ENCODE measurements at places on chromosomes 4 and X. TPM values are rescaled to one million over a fixed set of nuclear protein-coding genes. Genes with fewer than 3 reads are reported as not detected.

DNA sequence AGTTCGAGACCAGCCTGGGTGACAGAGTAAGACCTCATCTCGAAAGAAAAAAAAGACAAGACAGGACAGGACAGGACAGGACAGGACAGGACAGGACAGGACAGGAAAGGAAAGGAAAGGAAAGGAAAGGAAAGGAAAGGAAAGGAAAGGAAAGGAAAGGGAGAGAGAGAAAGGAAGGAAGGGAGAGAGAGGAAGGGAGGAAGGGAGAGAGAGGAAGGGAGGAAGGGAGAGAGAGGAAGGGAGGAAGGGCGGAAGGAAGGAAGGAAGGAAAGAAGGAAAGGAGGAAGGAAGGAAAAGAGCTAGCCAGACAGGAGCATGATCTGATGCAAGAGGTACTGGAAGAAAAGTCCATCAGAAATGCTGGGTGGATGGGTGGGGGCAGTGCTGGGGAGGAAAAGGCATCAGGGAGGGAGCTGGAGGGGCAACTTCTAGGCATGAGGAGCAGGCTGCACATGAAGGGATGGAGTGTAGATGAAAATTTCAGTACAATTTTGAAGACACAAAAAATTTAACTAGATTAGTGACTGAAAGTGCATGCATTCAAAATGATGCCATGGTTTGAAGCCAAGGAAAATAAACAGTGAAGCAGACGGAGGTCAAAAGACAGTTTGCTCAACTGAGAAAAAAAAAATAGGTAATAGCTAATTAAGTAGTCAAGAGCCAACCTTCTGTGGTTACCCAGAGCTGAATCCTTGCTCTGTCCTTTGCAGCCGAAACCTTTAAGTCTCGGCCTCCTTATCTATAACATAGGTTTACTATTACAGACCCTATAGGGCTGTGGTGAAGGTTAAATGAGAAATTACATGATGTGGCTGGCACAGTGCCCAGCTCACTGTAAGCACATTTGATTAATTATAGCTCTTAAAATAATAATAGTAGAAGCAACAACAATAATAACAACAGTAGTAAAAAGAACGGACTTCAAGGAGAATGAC, 59.9 kb downstream of the ZNF827 start:
- H3K36me3 ChIP-seq, result peaks cover 16% of the 10 kb centered on the region
- H3K4me1 ChIP-seq, result peaks cover 16% of the 10 kb centered on the region
- H3K4me3 ChIP-seq, result no peak overlapping the region
- no peak overlapping the region for H3K27ac ChIP-seq
- no peaks in the 10 kb centered on the region for H3K27me3 ChIP-seq
- no peak for DNase-seq

DNA sequence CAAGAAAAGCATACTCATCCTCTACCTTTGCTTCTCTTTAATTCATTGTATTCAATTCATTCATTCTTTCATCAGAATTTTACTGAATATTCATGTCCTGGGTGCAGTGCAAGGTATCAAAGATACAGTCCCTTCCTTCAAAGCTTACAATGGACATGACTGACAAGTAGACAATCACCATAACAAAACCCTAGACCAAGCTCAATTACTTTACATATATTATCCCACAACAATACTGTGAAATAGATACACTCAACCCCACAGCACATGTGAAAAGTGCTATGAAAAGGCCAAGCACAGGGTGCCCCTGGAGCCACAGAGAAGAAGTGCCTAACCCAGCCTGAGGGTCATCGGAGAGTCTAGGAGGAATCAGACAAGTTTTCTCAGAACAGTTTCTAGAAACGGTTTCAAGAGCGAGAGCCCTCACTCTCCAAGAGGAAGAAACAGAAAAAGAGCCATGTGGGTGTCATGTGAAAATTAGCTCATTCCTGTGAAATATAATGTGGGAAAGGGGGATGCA, 15.3 kb downstream of the AMBN start:
- no peak for DNase-seq
- no peaks in the 10 kb centered on the region for H3K36me3 ChIP-seq
- no peaks in the 10 kb centered on the region for H3K27me3 ChIP-seq
- no peaks in the 10 kb centered on the region for H3K4me1 ChIP-seq
- H3K27ac ChIP-seq, result no peak overlapping the region
- no peak overlapping the region for H3K4me3 ChIP-seq

DNA sequence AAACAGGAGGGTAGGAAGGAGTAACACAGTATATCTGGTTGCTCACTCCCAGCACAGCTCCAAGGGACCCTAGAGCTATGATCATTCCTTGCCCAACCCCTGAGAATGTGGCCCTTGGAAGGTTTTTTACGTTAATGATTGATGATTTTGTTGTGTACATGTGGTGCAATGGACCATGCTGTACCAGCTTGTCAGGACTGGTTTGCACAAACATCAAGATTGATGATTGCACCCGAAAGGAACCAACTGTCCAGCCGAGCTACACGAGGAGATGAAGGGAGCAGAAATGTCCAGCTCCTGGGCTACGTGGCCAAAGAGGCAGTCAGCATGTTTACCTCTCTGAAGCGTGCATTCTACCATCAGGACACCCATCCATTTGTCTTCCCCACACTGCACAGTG, 83.2 kb upstream of the USP9X start:
- H3K27ac ChIP-seq, result no peak overlapping the region
- no peak overlapping the region for H3K4me3 ChIP-seq
- H3K36me3 ChIP-seq, result no peaks in the 10 kb centered on the region
- peaks cover 5% of the 10 kb centered on the region for H3K4me1 ChIP-seq

F11 gene
- total RNA-seq, result not detected
